ENCODE measurements at places on chromosomes 7 and 10. TPM values are rescaled to one million over a fixed set of nuclear protein-coding genes. Genes with fewer than 3 reads are reported as not detected.

Gene GBX1
- total RNA-seq = not detected

Gene FRMPD2
- total RNA-seq = not detected

Gene ELOVL3
- not detected for total RNA-seq

Gene NKX1-2
- not detected for total RNA-seq

Gene DNAJC12
- 1.2 TPM for total RNA-seq

Gene H2BK1
- total RNA-seq = not detected

Gene GALNT17
- total RNA-seq = 66.0 TPM

Gene SFRP5
- 440 TPM for total RNA-seq

DNA sequence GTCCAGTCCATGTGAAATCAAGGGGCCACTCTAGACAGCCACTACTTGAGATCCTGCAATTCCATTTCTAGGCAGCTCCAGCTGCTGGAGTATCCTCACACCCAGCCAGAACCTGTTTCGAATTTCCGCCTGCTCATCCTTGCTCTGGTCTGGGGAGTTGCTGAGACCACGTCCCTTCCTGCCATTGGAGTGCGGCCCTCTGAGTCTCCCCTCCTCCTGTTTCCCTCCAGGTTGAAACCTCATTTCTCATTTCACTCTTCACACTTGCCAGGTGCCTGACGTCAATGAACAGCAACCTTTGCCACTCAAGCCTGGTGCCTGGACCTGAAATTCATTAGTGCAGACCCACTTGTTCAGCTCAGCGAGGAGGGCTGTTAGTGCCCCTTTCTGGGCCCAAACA is 307.5 kb upstream of the SHH start:
- no peaks in the 10 kb centered on the region for H3K36me3 ChIP-seq
- no peak for DNase-seq
- H3K27me3 ChIP-seq = no peaks in the 10 kb centered on the region

DNA sequence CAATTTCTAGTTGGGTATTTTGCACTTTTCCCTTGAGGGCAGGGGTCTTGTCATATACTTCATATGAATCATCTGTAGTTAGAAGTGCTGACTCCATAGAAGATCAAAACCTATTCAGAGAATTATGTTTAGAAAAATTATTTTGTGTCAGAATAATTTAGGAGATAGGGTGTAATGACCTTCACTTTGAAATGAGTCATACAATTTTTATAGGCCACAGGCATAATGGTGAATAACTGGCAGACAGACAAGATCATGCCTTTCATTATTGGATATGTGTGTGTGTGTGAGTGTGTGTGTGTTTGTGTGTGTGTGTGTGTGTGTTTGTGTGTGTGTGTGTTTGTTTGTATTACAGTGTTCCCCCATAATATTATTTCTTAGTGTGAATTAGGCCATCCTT is 523.0 kb downstream of the ANKRD7 start:
- H3K36me3 ChIP-seq = no peaks in the 10 kb centered on the region
- H3K27ac ChIP-seq = no peak overlapping the region
- no peak for DNase-seq
- H3K4me1 ChIP-seq = no peaks in the 10 kb centered on the region

- no peaks in the 10 kb centered on the region for H3K36me3 ChIP-seq
- no peak overlapping the region for H3K4me3 ChIP-seq
- H3K4me1 ChIP-seq = no peaks in the 10 kb centered on the region
- H3K27me3 ChIP-seq = no peaks in the 10 kb centered on the region
- no peak overlapping the region for H3K27ac ChIP-seq
Measured at GRCh38 chr7:110470420-110470819, 620.5 kb upstream of the LRRN3 start.

- no peaks in the 10 kb centered on the region for H3K27me3 ChIP-seq
- H3K27ac ChIP-seq = no peak overlapping the region
- no peak for DNase-seq
- peaks cover 22% of the 10 kb centered on the region for H3K4me1 ChIP-seq
- no peak overlapping the region for H3K4me3 ChIP-seq
- no peaks in the 10 kb centered on the region for H3K36me3 ChIP-seq
Measured at GRCh38 chr10:30420266-30420665, 13.7 kb upstream of the MAP3K8 start.

- H3K4me3 ChIP-seq = no peak overlapping the region
- H3K27me3 ChIP-seq = no peaks in the 10 kb centered on the region
- H3K36me3 ChIP-seq = no peaks in the 10 kb centered on the region
- no peak for DNase-seq
Measured at GRCh38 chr10:36880898-36881297, 244.5 kb upstream of the ANKRD30A start.

- H3K4me1 ChIP-seq = peaks cover 37% of the 10 kb centered on the region
- H3K27me3 ChIP-seq = no peaks in the 10 kb centered on the region
- no peak overlapping the region for H3K4me3 ChIP-seq
- DNase-seq = no peak
- H3K36me3 ChIP-seq = no peaks in the 10 kb centered on the region
- no peak overlapping the region for H3K27ac ChIP-seq
Measured at GRCh38 chr7:41006306-41006995, 696.4 kb downstream of the INHBA start.

GRCh38 chr7:17097668-17098297 is 200.7 kb upstream of the AHR start:
- DNase-seq = no peak
- H3K4me3 ChIP-seq = no peak overlapping the region
- H3K4me1 ChIP-seq = no peaks in the 10 kb centered on the region
- H3K36me3 ChIP-seq = no peaks in the 10 kb centered on the region

DNA sequence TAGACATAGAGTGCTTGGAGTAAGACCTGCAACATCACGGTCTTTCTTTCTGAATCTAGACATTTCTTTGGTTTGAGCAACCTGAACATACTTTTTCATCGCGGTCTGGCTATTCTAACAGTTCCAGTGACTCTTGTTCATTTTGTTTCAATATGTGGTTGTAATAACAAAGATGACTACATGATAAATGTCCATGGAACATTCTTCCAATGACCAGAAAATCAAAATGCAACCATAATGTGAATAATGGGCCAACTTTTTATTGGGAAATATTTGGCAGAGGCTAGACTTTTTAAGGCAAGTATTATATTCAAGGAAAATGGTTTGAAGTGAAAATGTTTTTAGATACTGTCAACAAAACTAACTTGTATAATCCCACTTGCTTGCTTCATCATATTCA is 282.5 kb downstream of the INHBA start:
- H3K36me3 ChIP-seq = no peaks in the 10 kb centered on the region
- H3K27ac ChIP-seq = no peak overlapping the region
- H3K27me3 ChIP-seq = no peaks in the 10 kb centered on the region
- no peak for DNase-seq

GRCh38 chr7:150358433-150358832 is 10.2 kb upstream of the REPIN1 start:
- no peaks in the 10 kb centered on the region for H3K36me3 ChIP-seq
- H3K27me3 ChIP-seq = no peaks in the 10 kb centered on the region
- no peak overlapping the region for H3K4me3 ChIP-seq
- no peak for DNase-seq
- H3K27ac ChIP-seq = no peak overlapping the region

DNA sequence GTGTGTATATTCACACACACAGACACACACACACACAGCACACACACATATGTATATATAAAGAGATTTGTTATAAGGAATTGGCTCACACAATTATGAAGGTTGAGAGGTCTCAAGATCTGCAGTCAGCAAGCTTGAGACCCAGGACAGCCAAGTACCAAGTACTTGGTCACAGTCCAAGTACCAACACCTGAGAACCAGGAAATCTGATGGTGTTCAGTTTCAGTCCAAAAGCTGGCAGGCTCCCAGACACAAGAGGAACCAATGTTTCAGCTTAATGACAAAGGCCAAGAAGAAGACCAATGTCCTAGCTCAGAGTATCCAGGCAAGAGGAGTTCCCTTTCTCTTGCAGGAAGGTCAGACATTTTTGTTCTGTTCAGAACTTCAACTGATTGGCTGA is 780.2 kb downstream of the MAGI2 start:
- DNase-seq = no peak
- H3K27me3 ChIP-seq = no peaks in the 10 kb centered on the region
- no peak overlapping the region for H3K27ac ChIP-seq
- no peak overlapping the region for H3K4me3 ChIP-seq
- H3K36me3 ChIP-seq = no peaks in the 10 kb centered on the region

- H3K27ac ChIP-seq = no peak overlapping the region
- DNase-seq = no peak
- no peak overlapping the region for H3K4me3 ChIP-seq
Measured at GRCh38 chr10:106320078-106320477, 844.4 kb downstream of the SORCS1 start.

- no peaks in the 10 kb centered on the region for H3K27me3 ChIP-seq
- DNase-seq = no peak
Measured at GRCh38 chr10:117662751-117663540, 120.4 kb downstream of the EMX2 start.

DNA sequence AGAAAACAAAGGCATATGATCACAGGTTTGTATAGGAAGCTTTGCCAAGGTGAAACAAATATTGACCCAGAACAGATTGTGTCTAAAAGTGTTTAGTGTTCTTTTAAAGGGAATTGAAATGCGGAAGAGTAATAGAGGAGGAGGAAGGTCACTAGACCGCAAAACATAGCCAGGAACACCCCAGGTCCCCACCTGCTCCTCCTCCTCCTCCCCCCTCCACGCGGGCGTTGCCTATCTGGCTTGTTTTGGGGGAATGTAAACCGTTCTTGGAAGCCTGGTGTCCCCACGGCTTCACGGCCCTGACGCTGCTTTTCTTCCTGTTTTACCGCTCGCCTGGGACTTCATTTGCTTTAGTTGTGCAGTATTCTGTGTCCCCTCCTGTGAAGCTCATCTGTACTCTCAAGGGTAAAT is 81.0 kb upstream of the PFKP start:
- DNase-seq = no peak
- H3K36me3 ChIP-seq = no peaks in the 10 kb centered on the region

DNA sequence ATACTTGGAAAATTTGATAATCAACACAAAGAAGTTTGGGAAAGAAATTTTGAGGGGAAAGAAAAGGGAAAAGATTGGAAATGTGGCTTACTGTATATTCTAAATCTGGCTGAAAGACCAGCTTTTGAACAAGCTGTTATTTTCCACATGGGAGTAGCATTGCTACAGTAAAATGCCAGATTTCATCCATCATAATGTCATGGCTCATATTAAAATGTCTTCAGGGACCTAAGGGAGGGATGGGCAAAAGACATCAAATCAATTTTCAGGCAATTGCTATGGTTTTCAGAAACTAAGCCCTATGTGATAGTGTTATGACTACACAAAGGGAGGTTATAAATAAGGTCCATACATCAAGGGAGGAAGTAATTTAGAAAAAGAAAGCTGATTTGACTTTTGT is 1116.9 kb upstream of the CELF2 start:
- no peaks in the 10 kb centered on the region for H3K36me3 ChIP-seq
- DNase-seq = no peak
- H3K27ac ChIP-seq = no peak overlapping the region
- H3K4me1 ChIP-seq = peaks cover 4% of the 10 kb centered on the region
- H3K27me3 ChIP-seq = no peaks in the 10 kb centered on the region
- no peak overlapping the region for H3K4me3 ChIP-seq

DNA sequence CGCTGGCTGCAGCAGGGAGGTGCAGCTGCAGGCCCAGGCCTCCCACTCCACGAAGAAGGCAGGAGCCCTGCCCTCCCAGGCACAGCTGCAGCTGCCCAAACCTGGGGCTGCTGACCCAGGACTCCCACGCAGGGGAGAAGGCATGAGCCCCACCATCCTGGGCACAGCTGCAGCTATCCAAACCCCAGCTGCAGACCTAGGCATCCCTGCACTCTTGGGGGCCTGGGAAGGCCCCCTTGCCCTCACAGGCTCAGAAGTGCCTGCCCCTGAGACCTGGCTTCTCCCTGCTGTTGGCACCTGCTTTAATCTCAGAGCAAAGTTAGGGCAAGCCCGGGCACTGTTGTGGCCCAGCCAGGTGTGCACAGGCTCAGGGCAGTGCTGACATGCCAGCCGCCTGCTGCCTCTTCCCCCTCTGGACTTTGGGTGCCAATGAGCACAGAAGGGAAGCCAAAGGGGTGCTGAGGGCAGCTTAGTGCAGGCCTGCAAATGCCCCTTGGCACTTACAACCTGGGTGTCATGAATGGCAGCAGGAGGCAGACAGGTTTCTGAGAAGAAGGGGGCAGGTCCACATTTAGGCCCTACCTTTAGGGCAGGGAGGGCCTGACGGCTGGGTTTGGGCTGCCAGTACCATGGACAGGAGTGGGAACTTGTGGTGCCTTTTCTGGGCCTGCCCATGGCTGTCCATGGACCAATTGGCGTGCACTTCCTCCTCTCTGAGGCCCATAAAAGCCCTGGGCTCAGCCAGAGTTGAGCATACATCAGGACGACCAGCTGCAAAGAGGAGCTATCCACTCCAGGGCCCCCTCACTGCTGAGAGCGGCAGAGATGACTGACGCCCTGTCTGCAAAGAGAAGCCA is 31.1 kb downstream of the CRTAC1 start:
- H3K27ac ChIP-seq = no peak overlapping the region
- no peak overlapping the region for H3K4me3 ChIP-seq
- no peaks in the 10 kb centered on the region for H3K36me3 ChIP-seq
- no peaks in the 10 kb centered on the region for H3K4me1 ChIP-seq

DNA sequence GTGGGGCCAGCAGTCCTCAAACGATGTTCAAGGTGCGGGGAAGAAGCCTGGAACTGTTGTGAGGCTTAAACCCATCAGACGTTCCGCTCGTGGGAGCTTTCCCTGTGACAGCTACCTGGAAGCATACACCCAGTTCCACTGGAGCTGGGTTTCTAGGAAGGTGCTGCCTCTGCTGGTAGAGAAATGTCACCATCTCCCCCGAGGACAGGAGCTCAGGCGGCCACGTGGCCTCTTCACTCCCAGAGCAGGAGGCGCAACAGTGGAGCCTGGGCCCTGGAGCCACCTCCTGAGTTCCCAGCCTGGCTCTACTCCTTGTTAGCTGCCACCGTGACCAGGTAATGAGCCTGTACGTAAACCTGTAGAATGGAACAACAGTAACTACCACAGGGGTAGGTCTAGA is 156.1 kb downstream of the ADARB2 start:
- DNase-seq = no peak
- no peaks in the 10 kb centered on the region for H3K36me3 ChIP-seq
- H3K27me3 ChIP-seq = no peaks in the 10 kb centered on the region
- H3K27ac ChIP-seq = no peak overlapping the region
- no peaks in the 10 kb centered on the region for H3K4me1 ChIP-seq

DNA sequence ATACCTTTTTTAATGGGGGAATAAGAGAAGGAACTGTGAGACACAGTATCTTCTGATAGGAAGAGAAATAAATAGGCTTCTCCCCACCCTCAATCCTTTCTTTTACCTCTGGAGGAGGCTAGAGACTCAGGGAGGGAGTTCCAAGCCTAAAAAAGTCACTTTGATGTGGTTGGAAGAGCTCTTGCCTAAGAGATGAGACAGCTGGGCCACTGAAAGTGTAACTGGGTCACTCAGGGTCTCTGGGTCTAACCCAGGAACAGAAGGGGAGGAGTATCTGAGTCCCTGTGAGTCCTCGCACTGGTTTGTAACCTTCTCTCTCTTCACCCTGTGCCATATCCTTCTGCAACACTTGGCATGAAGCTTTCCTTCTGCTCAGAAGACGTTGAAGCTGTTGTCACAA is 222.9 kb upstream of the AGK start:
- DNase-seq = no peak
- no peaks in the 10 kb centered on the region for H3K4me1 ChIP-seq
- no peak overlapping the region for H3K4me3 ChIP-seq
- no peaks in the 10 kb centered on the region for H3K36me3 ChIP-seq
- no peaks in the 10 kb centered on the region for H3K27me3 ChIP-seq
